ENCODE measurements at places on chromosomes 2 and 18.

DNA sequence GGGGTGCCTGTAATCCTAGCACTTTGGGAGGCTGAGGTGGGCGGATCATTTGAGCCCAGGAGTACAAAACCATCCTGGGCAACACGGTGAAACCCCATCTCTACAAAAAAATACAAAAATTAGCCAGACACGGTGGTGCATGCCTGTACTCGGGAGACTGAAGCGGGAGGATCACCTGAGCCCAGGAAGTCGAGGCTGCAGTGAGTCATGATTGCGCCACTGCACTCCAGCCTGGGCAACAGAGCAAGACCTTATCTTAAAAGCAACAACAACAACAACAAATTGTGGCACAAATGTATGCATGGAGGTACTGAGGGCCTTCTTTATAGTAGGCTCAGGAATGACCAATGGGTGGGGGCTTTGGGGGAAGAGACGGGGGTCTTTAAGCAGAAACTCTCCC lies 38.5 kb downstream of the HPCAL1 start:
- no peak for DNase-seq

- DNase-seq: no peak
These were observed 205.4 kb downstream of the ZNF407 start for GRCh38 chr18:74803117-74803516.

GRCh38 chr2:29372185-29372584 lies 257.0 kb downstream of the CLIP4 start:
- DNase-seq: no peak

GRCh38 chr2:86744152-86744551 lies 24.1 kb downstream of the RMND5A start:
- DNase-seq: no peak

GRCh38 chr2:133109772-133110171 lies 439.8 kb upstream of the LYPD1 start:
- DNase-seq: no peak

GRCh38 chr2:152099367-152100050 lies 665 bp upstream of the CACNB4 start:
- DNase-seq: no peak

- DNase-seq: no peak
These were observed 86.0 kb upstream of the OTX1 start for GRCh38 chr2:62964671-62965070.

DNA sequence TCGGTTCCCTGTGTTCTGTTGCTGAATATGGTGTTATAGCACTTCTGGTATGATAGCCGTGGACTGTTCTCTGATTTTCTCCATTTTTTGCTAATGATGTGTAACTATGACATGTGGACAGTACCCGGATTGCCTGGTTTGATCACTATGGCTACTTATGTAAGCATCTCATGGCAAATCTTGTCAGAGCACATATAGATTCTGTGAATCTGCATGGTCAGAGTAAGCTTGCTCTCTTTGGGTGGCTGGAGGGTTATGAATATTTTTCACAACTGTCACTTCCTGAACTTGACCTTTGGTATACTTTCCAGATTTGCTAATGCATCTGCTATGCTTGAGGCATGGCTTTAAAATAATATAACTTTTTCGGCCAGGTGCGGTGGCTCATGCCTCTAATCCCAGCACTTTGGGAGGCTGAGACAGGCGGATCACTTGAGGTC lies 36.8 kb upstream of the ATP8B1 start:
- no peak for DNase-seq

DNA sequence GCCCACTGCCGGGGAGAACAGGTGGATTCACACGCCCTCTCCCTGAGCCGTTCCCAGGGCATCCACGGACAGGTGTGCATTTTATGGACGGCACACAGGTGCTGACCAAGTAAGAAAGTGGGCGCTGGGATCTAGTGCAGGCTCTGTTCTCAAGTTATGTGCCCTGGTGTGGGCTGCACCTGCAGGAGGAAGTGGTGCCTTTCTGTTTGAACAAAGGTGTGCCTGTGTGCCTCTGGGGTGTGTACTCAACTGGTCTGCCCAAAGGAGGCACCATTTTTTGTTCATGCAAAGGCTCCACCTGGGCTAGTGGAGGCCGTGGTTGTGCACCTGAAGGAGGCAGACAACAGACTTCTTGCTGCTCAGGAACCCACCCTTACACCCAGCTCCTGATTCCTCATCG lies 88.2 kb upstream of the HK2 start:
- no peak for DNase-seq

GRCh38 chr18:24398540-24398939 lies 916 bp upstream of the OSBPL1A start:
- DNase-seq: no peak

DNA sequence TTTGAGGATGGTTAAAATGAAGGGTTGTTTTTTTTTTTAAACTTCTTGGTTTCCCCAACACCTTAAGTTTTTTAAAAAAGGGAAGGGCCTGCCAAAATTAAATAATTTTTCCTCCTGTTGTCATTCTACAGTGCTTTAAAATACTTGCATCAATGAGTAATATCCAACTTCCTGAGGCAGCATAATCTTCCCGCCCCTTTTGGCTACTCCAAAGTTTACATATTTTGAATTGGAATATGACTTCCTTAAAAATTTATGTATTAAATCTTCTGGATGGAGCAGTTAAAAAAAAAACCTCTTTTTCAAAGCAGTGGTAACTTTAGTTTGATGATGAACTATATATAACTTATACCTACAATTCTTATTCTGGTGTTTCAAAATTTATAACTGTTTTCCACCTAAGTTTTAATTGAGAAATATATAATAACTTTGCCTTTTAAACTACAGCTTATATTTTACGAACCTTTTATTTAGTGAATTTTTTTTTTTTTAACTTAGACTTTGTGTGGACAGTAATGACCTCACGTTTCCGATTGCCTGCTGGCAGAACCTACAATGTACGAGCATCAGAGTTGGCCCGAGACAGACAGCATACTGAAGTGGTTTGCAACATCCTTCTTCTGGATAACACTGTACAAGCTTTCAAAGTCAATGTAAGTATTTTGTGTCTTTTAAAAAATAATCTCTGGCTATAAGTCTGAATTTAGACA lies 49.8 kb downstream of the PTPN4 start:
- DNase-seq: no peak

GRCh38 chr2:238226698-238227586 lies 12.9 kb downstream of the HES6 start:
- no peak for DNase-seq

DNA sequence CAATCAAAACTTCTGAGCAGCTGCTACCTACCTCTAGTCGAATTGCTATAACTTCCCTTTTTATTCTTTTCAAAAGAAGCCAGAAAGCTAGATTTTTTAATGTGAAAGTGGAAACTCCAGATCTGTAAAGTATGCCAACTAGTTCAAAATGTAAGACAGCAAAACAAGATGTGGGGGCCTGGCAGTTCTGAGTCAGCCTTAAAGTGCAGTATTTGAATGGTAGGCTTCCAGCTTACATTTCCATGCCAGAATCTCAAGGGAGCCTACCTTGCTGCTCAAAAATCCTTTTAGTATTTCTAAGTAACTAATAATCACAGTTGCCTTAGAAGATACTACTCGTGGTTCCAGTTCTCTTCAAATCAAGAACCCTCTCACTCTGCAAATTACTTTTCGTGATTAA lies 1288.7 kb downstream of the LRP1B start:
- no peak for DNase-seq

GRCh38 chr2:17058772-17059402 lies 393.3 kb upstream of the CYRIA start:
- DNase-seq: no peak

DNA sequence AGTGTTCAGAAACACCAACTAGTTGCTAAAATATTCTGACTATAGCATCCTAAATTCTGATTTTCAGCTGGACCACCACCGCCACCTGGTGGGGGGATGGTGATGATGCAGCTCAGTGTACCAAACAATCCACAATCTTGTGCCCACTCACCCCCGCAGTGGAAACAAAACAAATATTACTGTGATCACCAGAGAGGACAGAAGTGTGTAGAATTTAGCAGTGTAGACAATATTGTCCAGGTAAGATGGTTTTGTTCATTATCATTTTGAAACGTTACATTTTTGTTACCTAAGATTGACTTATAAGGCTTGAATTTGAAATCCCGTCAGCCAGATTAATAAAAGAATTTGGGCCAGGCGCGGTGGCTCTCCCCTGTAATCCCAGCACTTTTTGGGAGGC lies 31.7 kb upstream of the UBXN4 start:
- DNase-seq: no peak

DNA sequence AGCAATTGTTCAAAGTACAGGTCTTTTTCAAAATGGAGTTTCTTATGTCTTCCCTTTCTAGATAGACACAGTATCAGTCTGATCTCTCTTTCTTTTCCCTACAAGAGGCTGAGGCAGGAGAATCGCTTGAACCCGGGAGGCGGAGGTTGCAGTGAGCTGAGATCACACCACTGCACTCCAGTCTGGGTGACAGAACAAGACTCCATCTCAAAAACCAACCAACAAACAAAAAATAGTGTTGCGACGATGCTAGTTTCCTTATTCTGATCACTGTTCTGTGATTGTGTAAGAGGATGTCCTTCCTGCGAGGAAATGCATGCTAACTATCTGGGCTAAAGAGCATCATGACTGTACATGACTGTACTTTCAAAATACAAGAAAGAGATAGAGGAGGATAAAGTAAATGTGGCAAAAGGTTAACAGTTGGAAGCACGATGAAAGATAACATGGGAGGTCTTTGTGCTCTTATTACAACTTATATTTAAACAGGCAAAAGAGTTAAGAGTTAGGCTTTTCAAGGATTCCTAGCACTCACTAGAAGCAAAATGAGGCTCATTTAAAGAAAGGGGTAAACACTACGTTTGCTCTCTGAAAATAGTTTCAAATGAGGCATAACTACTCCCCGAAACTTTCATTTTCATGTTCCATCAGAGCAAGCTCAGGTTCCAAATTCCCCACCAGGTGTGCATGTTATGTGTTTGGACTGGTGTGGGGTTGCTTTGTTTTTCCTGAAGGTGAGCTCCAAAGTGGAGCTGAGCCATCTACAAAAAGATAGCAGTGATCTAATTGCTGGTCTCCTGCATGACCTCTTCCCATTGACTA lies 23.8 kb downstream of the SOWAHC start:
- DNase-seq: peak; percentile 46

GRCh38 chr2:196073521-196073920 lies 4.9 kb upstream of the DNAH7 start:
- DNase-seq: no peak

Measured in GM06990 (cell line).